ENCODE measurements at places on chromosomes 7 and 10.

DNA sequence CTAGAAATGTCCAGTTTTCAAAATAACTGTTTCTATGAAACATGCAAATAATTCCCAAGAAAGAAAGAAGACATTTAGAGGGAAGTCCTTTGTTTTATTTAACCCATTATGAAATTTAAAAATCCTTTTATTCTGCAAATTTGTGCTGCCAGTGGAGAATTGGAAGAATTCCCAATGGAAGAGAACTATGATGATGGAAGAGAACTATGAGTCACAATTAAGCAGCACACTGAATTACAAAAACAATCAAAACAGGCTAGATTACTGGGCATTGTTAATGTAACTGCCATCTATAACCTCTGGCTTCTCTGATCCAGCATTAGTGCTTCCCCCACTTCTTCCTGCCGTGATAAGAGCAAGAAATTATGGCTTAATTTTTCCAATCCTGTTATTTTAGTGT lies 126.2 kb upstream of the FEZF1 start:
- no peak for ATAC-seq

DNA sequence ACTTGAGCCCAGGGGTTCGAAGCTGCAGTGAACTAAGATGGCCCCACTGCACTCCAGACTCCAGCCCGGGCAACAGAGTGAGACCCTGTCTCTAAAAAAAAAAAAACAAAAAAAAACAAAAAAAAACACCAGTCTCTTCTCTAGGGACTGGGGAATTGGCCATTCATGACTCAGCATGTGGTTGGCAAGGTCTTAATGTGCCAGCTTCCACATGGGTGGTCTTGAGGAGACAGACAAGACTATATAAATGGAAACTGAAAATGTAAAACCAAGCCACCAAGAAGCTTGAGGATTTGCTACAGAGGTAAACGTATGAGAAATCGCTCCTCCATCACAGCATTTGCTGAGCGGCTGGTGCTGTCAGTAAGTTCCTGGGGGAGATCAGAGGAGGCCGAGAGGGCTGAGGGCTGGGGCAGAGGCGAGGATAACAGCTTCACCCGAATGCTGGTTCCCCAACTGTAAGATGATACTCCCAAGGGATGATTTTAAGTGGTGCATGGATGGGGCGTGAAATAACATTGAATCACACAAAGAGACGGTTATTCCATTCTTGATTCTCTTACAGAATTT lies 128.7 kb downstream of the C10orf105 start:
- no peak for ATAC-seq

DNA sequence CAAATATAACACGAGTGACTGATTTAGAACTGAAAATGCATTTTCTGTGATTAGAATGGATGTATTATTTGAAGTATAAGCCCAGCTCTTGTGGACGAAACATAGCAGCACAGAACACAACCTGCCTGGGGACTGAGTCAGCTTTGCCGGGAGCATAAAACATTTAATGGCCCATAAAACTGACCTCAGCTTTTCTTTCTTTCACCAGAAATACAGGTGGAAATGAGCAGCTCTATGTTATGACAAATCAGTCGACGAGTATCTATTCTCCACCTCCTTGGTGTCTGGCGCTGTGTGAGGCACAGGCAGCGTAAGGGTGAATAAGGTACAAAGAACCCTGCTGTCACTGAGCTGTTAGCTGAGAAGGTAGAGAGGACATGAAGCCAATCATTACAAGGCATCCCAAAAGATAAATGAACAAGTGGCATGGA lies 471.6 kb upstream of the AKR1E2 start:
- ATAC-seq = peak; percentile 31

- no peak for ATAC-seq
Observed at GRCh38 chr10:54441275-54441674, 359.8 kb downstream of the PCDH15 start.

GRCh38 chr10:121096617-121097431 lies 245.7 kb downstream of the WDR11 start:
- ATAC-seq = peak; percentile 51

DNA sequence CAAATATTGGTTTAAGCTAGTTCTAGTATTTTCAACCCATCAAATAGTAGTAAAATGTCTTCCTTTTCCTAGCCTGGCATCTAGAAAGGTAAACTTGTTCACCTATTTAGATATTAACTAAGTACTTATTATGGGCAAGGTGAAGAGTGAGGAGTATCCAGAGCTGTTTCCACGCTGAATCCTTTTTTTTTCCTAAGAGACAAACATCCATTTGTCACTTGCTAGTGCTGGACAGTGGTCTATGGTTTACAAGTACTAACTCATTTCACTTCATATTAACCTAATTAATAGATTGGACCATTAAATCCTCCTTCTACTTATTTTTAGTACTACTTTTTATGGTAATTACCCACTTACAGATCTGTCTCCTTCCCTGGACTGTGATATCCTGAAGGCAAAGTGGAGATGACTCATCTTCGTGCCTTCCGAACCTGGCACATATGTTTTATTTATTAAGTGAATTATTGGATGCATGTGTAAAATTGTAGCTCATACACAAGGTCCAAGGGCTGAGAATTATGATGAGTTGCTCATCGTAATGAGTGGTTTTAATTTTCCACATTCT lies 159.6 kb upstream of the IGFBP3 start:
- no peak for ATAC-seq

DNA sequence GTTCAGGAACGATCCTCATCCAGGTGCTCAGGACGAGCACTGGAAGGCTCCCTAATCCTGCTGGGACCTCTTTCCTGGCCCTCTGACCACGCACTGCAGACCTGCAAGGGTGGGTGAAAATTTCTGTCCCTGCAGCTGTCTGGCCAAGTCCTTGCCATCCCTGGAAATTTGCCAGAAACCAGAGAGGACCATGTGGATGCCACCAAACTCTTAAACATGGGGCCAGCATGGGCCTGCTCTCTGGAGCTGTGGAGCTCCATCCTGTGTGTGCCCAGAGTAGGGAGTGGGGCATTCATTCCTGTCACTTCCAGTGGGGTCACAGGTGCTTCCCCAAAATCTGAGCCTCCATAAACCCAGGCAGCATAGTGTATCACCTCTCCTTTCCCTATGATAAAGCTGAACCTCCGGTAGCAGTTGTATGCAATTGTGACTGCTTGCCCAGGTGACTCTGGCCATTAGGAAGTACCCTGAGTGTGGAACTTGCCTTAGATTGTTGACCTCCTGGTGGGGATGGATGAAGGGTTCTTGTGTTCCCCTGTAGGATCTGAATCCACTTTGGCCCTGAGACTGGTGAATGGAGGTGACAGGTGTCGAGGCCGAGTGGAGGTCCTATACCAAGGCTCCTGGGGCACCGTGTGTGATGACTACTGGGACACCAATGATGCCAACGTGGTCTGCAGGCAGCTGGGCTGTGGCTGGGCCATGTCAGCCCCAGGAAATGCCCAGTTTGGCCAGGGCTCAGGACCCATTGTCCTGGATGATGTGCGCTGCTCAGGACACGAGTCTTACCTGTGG lies 57.1 kb downstream of the DMBT1 start:
- no peak for ATAC-seq

DNA sequence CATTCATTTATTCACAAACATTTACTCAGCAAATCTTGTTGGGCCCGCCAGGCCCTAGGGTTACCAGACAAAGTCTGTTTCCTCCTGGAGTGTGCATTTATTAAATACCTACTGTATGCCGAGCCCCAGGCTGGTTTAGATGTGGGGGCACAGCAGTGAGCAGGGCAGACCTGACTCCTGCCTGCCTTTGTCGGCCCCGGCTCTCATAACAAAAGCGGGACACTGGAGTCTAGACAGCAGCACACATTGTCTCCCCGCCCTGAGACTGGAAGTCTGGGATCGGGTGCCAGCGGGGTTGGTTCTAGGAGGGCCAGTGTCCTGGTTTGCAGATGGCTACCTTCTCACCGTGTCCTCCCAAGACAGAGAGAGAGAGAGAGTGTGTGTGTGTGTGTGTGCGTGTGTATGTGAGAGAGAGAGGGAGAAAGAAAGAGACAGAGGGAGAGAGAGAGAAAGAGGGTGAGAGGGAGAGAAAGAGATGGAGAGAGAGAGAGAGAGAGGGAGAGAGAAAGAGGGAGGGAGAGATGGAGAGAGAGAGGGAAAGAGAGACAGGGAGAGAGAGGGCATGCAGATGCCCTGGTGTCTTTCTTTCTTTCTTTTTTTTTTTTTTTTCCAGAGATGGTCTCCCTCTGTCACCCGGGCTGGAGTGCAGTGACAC lies 25.9 kb downstream of the ELFN1 start:
- no peak for ATAC-seq

GRCh38 chr7:10707519-10707918 lies 266.2 kb upstream of the PHF14 start:
- ATAC-seq = no peak

DNA sequence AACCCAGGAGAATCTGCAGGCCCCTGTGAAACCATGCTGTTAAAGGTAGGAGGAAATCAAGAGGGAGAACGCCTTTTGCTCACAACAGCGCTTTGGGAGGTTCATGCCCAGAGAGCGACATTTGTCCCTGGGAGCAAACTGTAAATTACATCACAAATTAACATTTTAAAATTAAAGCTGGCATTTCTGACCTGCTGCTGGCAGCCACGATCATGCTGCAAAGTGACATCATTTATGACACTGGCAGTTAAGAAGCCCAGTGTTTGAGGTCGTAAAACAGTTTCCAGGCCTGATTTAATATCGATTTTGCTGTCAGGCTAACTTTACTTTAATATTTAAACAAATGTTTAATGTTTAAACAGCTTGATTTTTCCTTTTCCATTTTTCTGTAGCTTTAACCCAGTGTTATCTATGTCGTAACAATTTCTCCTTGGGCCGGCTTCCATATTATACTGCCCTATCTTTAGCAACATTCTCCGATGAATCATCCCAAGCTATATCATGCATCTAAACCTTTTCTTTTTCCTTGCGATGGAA lies 86.5 kb upstream of the NPVF start:
- no peak for ATAC-seq

GRCh38 chr7:91276909-91277308 lies 12.7 kb downstream of the FZD1 start:
- ATAC-seq = no peak

- ATAC-seq = no peak
Observed at GRCh38 chr7:128102490-128103291, 71.5 kb upstream of the LRRC4 start.

- ATAC-seq = peak; percentile 68
Observed at GRCh38 chr10:112184052-112184371, 447 bp upstream of the GPAM start.

- no peak for ATAC-seq
Observed at GRCh38 chr10:116775488-116776400, 33.4 kb upstream of the HSPA12A start.

DNA sequence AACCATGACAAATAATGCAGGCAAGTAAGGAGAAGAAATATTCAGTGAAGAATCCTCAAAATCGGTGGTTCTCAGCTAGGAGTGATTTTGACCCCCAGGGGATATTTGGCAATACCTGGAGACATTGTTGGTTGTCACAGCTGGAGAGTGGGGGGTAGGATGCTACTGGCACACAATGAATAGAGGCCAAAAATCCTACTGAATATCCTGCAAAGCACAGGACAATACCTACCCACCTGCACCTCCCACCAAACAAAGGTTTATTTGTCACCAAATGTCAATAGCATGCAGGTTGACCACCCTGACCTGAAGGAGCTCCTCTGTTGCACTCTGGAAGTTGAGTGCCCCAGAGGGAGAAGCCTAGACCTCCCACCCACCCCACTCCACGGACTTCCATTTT lies 1028.6 kb downstream of the CNTNAP2 start:
- no peak for ATAC-seq

GRCh38 chr7:20107582-20107981 lies 109.6 kb downstream of the MACC1 start:
- ATAC-seq = no peak

DNA sequence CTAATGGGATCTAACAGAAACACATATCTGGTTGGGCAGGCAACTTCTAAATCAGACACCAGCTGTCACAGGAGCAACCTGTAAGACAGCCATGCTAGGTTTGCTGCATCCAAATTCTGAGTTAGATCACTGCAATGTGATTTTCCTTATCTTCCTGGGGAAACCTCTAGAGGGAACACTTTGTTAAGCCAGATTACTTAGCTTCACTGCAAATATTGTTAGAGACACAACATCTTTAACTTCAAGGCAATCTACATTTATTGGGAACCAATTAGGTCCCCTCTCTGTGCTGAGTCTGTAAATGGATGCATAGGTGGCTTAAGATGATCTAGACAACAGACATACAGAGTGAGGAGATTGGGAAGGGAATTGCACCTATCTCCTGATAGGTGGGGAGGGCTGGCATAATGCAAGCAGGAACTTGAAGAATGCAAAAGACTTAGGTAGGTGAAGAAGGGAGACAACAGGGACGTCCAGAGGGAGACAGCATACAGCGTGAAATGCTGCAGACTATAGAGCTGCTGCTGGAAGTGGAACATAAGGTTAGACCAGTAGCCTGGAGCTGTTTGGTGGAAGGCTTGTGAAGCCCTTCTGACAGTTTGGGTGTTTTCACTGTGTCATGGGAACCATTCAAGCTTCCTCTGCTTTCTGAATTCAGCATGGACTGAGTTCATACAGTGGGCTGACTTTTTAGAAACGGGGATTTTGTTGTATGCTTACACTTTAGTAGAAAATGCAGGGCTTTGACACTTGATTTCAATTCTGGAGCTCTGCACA lies 109.8 kb upstream of the ELMO1 start:
- no peak for ATAC-seq

DNA sequence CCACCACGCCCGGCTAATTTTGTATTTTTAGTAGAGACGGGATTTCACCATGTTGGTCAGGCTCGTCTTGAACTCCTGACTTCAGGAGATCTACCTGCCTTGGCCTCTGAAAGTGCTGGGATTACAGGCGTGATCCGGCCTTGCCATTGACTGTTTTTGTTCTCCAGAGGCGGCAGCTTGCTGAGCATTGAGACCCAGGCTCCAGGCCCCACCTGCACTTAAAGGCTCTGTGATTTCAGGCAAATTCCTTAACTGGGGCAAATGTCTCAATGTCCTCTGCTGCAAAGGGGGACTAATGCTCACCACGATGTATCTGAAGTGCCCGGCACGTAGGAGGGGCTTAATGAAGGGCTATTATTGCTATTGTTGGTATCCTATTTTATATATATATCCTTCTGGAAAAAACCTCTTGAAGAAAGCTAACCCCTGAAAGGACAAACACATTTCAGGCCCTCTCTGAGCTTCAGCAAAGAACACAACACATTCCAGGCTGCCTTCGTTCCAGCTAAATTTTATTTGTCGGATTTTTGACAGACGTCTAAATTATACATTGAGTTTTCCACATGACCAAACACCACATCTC lies 29.0 kb downstream of the TRIM8 start:
- no peak for ATAC-seq

DNA sequence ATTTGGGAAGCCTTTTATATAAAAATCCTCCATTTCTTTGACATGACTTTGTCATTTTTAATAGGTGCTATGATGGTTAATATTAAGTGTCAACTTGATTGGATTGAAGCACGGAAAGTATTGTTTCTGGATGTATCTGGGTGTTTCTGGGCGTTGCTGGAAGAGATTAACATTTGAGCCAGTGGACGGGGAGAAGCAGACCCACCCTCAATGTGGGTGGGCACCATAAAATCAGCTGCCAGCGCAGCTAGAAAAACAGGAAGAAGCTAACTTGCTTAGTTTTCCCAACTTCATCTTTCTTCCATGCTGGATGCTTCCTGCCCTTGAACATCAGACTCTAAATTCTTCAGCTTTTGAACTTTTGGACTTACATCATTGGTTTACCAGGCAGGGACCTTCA lies 1003.0 kb downstream of the SORCS3 start:
- ATAC-seq = no peak

- no peak for ATAC-seq
Observed at GRCh38 chr7:101179117-101179516, 976 bp downstream of the NAT16 start.

GRCh38 chr10:69730251-69731156 lies 71.2 kb upstream of the COL13A1 start:
- peak; percentile 32 for ATAC-seq

Data from gastroesophageal sphincter (tissue), 4 donors.